ENCODE measurements at places on chromosomes 7 and 10. TPM values are rescaled to one million over a fixed set of nuclear protein-coding genes. Genes with fewer than 3 reads are reported as not detected.
A peak's percentile ranks its signal among the peaks of the same experiment; 100 is the strongest.

Gene SUPV3L1
- 21.4 TPM for total RNA-seq

Gene ADIRF
- total RNA-seq: 520 TPM

Gene GRID2IP
- 0.16 TPM for total RNA-seq

Gene ZNF394
- 32.1 TPM for total RNA-seq

Gene ZSCAN21
- 10.7 TPM for total RNA-seq

Gene CYP2E1
- 4.6 TPM for total RNA-seq

Gene ANKRD2
- 0.39 TPM for total RNA-seq

Gene TEX36
- not detected for total RNA-seq

DNA sequence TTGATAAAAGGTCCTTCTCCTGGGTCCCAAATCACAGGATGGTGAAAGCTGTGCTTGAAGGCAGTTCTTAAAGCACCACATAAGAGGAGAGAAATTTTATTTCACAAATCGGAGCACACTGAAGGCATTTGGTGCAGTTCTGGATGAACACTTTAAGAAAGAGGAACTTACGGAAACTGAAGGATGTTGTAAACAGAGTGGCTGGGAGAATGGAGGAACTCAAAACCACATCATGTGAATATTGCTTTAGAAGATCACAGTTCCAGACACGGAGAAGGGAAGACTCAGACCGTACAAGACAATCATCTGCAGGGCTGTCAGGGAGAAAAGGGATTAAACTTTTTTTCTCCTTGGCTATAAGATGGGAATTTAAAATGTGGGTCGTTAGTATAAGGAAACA, 9.0 kb upstream of the GPR141 start:
- no peak overlapping the region for H3K27ac ChIP-seq
- H3K4me1 ChIP-seq: no peaks in the 10 kb centered on the region
- no peaks in the 10 kb centered on the region for H3K27me3 ChIP-seq
- DNase-seq: no peak
- no peak overlapping the region for H3K4me3 ChIP-seq

DNA sequence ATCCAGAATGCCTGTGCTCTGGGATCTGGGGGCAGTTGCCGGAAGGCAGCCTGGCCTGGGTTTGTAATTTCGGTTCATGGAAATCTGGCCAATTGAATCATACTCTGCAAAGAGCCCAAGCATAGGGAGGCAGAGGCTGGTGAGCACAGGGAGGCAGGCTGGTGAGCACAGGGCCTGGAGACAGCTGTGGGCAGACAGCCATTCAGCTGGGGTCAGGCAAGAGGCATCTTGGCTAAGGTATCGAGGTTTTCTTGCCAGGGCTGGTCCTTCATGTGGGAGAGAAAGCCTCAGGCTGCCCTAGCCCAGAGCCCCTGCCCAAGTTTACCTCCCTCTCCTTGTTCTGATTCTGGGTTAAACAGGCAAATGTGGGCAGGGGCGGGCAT, 63.7 kb upstream of the BAIAP2L1 start:
- no peaks in the 10 kb centered on the region for H3K4me1 ChIP-seq
- H3K36me3 ChIP-seq: no peaks in the 10 kb centered on the region
- H3K27me3 ChIP-seq: no peaks in the 10 kb centered on the region

DNA sequence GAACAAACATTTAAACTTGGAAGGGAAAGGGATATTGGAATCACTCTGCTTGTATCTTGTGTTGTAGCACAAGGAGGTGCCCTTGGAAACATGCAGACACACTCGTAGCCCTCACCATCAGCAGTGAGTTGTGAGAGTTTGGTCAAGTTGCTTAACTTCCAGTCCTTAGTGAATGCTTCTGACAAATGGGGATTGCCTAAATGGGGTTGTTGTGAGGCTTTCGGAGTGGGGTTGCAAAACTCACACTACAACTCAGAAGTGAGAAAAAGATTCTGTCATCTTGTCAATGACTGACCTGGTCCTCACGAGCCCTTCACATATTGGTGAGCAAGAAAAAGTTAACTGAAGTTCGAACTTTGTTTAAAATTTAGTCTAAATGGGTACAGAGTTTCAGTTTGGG, 29.0 kb upstream of the GSDME start:
- H3K36me3 ChIP-seq: no peaks in the 10 kb centered on the region
- H3K4me3 ChIP-seq: no peak overlapping the region
- no peaks in the 10 kb centered on the region for H3K27me3 ChIP-seq
- no peak for DNase-seq
- no peak overlapping the region for H3K27ac ChIP-seq
- no peaks in the 10 kb centered on the region for H3K4me1 ChIP-seq

DNA sequence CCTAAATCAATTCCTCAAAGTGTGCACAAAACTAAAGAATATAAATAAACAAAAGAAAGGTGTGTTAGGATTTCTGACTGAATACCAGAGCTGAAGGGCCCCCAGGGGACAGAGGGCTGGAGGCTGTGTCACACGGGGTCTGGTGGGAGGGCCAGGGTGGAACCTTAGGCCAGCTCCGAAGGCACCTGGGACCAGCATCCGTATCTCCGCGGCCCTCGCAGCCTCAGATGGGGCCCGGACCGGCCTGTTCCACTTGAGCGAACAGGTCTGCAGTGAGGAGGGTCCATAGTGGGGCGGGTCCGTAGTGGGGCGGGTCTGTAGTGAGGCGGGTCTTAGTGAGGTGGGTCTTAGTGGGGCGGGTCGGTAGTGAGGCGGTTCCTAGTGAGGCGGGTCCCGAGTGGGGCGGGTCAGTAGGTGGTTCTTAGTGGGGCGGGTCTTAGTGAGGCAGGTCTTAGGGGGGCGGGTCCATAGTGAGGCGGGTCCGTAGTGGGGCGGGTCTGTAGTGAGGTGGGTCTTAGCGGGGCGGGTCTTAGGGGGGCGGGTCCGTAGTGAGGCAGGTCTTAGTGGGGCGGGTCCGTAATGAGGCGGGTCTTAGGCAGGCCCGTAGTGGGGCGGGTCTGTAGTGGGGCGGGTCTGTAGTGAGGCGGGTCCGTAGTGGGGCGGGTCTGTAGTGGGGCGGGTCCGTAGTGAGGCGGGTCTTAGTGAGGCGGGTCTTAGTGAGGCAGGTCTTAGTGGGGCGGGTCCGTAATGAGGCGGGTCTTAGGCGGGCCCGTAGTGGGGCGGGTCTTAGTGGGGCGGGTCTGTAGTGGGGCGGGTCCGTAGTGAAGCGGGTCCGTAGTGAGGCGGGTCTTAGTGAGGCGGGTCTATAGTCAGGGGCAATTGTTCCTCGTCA, 15.1 kb downstream of the GPR146 start:
- H3K4me1 ChIP-seq: no peaks in the 10 kb centered on the region
- no peak overlapping the region for H3K27ac ChIP-seq
- no peak for DNase-seq
- no peak overlapping the region for H3K4me3 ChIP-seq
- no peaks in the 10 kb centered on the region for H3K27me3 ChIP-seq

- no peaks in the 10 kb centered on the region for H3K36me3 ChIP-seq
- no peak for DNase-seq
- H3K4me3 ChIP-seq: no peak overlapping the region
- H3K27ac ChIP-seq: no peak overlapping the region
Measured at GRCh38 chr7:104928721-104929400, 85.1 kb upstream of the KMT2E start.

GRCh38 chr7:140696024-140696679, 356 bp upstream of the NDUFB2 start:
- no peaks in the 10 kb centered on the region for H3K36me3 ChIP-seq
- no peaks in the 10 kb centered on the region for H3K4me1 ChIP-seq
- no peak overlapping the region for H3K4me3 ChIP-seq

GRCh38 chr10:100741378-100742075, 3.9 kb upstream of the PAX2 start:
- H3K4me3 ChIP-seq: no peak overlapping the region
- no peaks in the 10 kb centered on the region for H3K27me3 ChIP-seq
- H3K4me1 ChIP-seq: no peaks in the 10 kb centered on the region
- H3K27ac ChIP-seq: no peak overlapping the region
- H3K36me3 ChIP-seq: no peaks in the 10 kb centered on the region
- no peak for DNase-seq

DNA sequence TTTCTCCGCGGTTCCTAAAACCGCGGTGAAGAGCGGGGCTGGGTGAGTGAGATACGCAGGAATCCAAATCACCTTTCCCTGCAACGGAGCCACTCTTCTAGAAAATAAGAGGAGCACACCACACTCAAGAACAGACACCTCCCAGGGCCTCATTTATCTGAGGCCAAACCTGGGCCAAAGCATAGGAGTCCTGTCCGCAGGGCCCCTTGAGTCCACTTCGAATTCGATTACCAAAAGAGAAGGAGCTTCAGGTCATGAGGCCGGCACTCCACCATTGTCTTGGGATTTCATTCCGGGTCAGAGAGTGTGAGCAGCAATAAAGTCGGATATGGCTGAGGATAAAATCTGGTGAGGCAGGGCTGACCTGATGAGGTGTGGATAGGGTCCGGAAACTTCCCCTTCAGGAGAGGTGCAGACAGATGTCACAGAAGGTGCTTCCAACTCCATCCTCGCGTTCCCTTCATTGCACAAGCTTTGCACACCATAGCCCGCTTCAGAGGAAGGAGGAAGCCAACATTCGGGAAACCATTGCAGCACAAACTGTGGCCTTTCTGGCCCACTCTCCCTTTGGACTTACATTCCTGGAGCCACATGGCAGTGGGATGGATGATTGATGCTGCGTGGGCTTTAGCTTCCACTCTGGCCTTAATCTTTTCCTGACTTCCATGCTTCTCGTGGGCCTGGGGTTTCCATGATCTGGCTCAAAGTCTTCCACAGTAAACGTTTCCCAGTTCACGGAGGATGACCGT, 27.2 kb upstream of the ZNF273 start:
- no peak for DNase-seq
- H3K27me3 ChIP-seq: no peaks in the 10 kb centered on the region
- no peaks in the 10 kb centered on the region for H3K36me3 ChIP-seq
- H3K4me1 ChIP-seq: no peaks in the 10 kb centered on the region
- no peak overlapping the region for H3K4me3 ChIP-seq

- peak within 1 kb of the TSS; percentile 71 for H3K4me3 ChIP-seq
- H3K4me1 ChIP-seq: no peaks in the 10 kb centered on the region
- no peaks in the 10 kb centered on the region for H3K27me3 ChIP-seq
- H3K27ac ChIP-seq: no peak within 1 kb of the TSS
- DNase-seq: peak; percentile 88
- no peaks in the 10 kb centered on the region for H3K36me3 ChIP-seq
Measured at GRCh38 chr7:149773446-149774236, at the start of gene ZNF467. Gene ZNF467 (minus strand): TSS chr7:149773588. CDS start chr7:149771032, 2,556 bp downstream.

- no peaks in the 10 kb centered on the region for H3K27me3 ChIP-seq
- H3K4me1 ChIP-seq: no peaks in the 10 kb centered on the region
- no peaks in the 10 kb centered on the region for H3K36me3 ChIP-seq
Measured at GRCh38 chr7:100435401-100436304, 644 bp downstream of the PPP1R35 start.

DNA sequence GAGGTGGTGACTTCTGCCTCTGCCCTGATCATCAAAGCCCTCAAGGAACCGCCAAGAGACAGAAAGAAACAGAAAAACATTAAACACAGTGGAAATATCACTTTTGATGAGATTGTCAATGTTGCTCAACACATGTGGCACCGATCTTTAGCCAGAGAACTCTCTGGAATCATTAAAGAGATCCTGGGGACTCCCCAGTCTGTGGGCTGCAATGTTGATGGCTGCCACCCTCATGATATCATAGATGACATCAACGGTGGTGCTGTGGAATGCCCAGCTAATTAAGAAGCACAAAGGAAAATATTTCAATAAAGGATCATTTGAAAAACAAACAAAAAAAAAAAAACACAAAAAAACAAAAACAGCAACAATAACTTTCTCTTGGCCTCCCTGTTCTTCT, 59.5 kb upstream of the TOMM7 start:
- H3K27ac ChIP-seq: no peak overlapping the region
- H3K27me3 ChIP-seq: no peaks in the 10 kb centered on the region
- H3K4me3 ChIP-seq: no peak overlapping the region

DNA sequence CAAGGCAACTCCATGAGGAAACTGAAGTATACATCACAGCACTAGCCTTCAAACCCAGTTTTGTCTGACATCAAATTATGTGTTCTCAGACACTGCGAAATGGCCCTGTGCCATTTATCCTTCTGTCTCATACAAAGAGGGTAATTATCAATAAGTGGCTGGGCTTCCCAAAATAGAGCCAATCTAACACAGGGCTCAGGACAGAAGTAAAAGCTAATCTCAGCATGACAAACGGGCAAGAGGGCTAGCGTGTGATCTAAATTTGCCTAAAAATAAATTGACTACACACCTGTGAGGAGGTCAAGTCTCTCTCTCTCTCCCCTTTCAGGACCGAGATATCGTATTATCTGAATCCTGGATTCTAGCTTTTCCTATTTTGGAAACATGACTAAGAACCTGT, 67.2 kb downstream of the DGKB start:
- no peak overlapping the region for H3K4me3 ChIP-seq
- H3K36me3 ChIP-seq: no peaks in the 10 kb centered on the region
- H3K27me3 ChIP-seq: no peaks in the 10 kb centered on the region
- DNase-seq: no peak
- H3K27ac ChIP-seq: no peak overlapping the region

DNA sequence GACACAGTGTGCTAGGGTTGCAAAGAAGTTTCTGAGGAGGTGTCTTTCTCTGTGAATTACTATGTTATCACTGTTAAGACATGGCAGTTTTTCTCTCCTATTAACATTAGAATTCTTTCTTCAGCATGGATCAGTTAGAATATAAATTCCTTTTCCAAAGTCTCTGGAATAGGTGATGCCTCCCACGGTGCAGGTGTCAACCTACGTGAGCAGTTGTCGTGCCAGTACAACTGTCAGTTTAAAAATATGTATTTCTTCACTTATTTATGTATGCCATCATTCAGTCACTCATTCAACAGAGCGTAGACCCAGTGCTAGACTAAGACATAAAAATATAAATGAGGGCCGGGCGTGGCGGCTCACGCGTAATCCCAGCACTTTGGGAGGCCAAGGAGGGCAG, 83.5 kb downstream of the TACC2 start:
- H3K4me1 ChIP-seq: peaks cover 1% of the 10 kb centered on the region
- no peak for DNase-seq
- no peaks in the 10 kb centered on the region for H3K27me3 ChIP-seq
- H3K36me3 ChIP-seq: no peaks in the 10 kb centered on the region
- H3K4me3 ChIP-seq: no peak overlapping the region

DNA sequence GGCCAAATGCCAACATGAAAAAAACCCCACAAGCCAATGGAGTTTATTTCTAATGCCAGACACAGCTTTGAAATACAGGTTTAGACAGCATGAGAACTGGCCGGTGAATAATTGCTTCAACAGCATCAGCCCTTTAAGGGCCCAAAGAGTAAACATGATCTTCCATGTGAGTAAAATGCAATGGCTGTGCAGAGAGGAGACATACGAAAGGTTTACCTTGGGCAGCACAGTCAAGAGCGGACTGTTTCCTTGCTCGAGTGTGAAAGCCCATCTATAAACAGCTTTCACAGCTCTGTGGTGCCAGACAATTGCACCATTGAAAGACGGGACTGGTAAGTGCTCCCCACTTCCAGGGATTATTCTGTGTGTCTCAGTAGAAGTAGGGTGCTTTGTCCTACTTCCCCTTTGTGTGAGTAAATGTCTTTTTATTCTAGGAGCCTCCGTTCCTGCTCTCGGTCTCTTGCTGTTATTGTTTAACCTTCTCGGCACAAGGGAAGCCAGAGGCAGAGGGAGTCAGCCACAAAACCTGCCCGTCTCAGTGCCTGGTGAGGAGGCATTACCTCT, 77.8 kb upstream of the KAT6B start:
- no peak overlapping the region for H3K27ac ChIP-seq
- no peaks in the 10 kb centered on the region for H3K27me3 ChIP-seq
- no peak overlapping the region for H3K4me3 ChIP-seq
- DNase-seq: no peak
- no peaks in the 10 kb centered on the region for H3K4me1 ChIP-seq

All from aorta (tissue), 5 donors.